ENCODE measurements at places on chromosomes 3 and 15.

DNA sequence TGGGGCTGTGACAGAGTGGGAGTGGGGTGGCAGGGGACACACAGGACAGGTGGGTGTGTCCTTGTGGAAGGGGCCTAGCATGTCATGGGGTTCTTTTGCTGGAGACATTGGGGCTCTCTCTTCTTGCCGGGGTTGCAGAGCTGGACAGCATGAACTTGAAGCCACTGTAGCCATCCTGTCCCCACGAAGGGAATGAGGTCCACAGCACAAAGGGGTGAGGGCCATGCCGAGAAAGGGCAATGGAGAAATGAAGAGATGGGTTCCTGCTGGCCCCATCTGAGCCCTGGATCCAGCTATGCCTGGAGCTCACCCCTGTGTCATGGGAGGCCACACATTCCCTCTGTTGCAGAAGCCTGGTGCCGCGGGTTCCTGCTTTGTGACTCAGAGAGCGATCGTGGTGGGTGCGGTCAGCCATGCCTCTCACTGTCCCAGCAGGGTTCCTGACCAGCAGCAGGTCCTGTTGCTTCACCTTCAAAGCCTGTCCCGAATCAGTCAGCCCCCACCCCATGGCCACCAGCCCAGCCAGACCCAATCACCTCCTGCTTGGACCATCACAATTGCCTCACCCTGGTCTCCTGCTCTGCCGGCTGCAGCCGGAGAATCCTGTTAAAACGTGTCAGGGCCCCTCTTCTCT is 50.0 kb downstream of the DNAJB8 start:
- DNase-seq = peak; percentile 64

DNA sequence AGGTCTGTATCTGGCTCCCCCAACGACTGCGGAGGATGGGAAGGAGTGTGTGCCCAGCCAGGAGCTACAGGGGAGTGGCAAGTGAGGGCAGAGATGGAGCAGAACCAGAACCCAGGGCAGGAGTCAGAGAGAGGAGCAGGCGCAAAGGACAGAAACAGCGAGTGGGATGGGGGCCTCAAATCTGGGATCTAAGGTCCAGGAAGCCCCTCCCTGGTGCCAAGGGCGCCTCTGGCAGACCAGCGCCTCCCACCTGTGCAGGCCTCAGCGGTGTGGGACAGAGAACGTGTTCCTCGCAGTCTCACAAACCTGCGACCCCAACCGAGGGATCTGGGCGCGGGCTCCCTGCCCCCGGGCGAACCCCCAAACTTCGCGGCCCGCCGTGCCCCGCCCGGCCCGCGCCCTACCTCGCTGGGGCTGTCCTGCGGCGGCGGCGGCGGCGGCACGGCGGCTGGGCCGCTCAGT is 301 bp downstream of the PCBP4 start:
- no peak for DNase-seq

DNA sequence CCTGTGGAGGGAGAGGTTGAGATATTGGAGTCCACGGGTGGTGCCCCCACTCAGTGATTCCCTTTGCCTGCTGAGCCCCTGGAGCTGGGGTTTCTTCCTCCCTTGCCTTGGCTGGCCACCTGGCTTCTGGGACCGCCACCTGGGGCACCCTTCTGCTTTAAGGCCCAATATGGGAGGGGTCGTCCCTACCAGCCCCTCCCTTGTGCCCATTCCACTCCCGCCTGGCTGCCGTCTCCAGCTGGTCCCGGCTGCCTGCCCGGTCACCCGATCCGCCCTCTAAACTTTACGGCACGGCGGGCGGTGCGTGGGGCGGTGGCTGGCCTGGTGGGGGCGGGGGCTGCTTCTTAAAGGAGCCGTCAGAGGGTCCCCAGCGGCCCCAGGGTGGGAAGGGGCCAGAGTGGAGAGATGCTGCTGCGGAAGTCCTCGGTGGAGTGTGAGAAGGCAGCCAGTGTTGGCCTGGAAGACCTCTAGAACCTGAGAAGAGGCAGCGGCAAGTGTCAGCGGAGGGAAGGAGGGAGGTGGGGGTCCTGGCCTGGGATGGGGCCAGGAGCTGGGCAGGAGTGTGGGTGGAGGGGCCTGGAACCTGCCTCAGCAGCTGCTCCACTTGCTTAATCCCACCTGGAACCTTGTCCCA is 1.6 kb upstream of the SEMA3B start:
- no peak for DNase-seq

DNA sequence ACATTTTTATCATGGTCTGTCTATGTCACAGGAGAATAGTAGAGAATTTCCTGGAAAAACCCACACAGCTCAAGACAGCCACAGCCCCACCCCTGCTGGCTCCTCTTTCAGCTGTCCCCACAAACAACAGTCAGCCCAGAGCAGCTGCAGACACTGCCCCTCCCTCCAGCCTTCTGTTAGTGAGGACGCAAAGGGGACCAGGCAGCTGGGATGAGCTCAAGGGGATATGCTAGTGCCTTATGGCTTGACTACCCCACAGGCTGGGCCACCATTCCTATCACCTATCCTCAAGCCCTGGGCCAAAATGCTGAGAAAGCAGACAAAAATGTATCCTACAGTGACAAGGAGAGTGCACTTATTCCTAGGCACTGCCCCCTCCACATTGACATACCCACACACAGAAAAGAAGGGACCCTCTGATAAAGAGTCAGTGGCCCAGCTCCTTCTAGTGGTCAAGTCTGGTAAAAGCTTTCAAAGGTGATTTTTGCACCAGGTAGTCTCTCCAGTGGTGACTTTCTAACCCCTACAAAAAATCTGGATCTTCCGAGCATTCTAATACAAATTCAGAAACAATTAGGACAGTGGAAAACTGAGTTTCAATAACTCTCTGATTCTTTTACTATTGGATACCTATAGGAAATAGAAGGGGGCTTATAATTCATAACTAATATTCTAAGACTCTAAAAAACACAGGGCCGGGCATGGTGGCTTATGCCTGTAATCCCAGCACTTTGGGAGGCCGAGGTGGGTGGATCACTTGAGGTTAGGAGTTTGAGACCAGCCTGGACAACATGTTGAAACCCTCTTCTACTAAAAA is 3.0 kb upstream of the MAP1A start:
- no peak for DNase-seq

DNA sequence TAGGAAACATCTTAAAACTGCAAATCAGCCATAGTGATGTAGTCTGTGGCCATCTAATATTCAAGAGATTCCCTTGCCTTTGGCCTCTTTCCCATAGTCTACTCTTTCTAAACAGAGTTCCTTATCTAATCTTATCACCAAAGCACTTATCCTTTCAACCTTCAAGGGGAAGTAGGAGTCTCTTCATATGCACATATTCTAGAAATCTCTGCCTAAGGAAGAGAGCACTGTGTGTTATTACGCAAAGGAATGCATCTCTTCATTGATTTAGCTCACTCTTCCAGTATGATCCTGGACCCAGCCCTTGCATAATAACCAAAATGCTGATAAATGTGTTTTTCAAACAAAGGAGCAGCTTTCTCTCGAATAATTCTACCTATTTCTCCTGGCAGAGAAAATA is 253.7 kb upstream of the TPRG1 start:
- DNase-seq = no peak

DNA sequence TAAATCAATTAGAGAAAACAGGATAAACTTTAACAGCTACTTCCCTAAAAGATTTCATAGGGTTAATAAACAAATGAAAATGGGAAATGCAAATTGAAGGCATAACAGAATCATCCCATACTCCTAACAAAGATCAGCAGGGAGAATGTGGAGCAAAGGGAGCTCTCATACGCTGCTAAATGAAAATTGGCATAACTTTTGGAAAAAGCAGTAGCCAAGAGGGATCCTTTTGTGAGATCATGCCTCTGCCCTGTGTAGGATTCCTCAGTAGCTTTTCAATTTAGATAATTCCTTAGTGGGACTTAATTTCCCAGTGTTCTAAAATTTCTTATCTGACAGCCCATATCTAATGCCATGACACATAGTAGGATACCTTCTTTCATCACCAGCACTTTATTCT is 18.2 kb downstream of the NIPA2 start:
- no peak for DNase-seq

GRCh38 chr3:95449841-95450240 is 1364.6 kb upstream of the EPHA6 start:
- no peak for DNase-seq

DNA sequence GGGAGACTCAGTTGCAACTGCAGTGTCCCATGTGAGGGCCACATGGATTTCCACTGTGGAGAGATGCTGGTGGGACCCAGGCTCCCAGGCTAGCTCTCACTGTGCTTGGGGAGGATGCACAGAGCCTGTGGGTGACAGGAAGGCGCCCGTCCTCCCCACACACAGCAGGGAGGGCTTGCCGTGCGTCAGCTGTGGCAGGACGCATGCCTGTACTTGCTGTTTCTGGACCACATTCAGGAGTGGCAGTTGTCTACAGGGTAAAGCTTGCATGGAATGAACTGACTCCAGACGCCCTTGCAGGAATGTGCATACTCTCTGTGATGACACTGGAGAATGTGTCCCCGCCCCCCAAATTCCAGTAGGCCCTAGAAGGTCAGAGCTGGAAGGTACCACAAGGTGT is 63.8 kb upstream of the SNRPA1 start:
- DNase-seq = peak; percentile 20

DNA sequence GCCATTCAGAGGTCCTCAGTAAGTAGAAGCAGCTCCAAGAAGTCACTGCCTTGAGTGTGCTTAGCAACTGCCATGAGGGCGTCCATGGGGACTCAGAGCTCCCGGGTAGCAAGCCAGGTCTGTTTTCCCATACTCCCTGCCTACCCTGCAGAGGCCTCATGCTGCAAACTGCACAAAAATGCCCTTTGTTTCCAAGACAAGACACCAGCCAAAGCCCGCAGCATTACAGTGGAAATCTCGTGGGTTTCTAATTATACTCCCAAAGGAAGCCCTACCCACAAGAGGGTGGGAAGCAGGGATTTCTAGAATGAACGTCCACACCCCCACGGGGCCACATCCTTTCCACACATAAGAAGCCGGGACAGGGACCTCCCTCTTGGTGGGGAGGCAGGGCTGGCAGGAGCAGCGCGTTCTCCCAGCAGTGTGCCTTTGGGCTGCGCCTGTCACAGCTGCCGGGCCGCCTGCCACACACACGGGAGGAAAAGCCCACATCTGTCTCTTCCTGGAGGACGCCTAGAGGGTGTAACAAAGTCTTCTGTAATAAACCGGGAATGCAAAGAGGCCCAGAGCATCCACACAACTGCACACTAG is 31.1 kb downstream of the FAM174B start:
- peak; percentile 31 for DNase-seq

DNA sequence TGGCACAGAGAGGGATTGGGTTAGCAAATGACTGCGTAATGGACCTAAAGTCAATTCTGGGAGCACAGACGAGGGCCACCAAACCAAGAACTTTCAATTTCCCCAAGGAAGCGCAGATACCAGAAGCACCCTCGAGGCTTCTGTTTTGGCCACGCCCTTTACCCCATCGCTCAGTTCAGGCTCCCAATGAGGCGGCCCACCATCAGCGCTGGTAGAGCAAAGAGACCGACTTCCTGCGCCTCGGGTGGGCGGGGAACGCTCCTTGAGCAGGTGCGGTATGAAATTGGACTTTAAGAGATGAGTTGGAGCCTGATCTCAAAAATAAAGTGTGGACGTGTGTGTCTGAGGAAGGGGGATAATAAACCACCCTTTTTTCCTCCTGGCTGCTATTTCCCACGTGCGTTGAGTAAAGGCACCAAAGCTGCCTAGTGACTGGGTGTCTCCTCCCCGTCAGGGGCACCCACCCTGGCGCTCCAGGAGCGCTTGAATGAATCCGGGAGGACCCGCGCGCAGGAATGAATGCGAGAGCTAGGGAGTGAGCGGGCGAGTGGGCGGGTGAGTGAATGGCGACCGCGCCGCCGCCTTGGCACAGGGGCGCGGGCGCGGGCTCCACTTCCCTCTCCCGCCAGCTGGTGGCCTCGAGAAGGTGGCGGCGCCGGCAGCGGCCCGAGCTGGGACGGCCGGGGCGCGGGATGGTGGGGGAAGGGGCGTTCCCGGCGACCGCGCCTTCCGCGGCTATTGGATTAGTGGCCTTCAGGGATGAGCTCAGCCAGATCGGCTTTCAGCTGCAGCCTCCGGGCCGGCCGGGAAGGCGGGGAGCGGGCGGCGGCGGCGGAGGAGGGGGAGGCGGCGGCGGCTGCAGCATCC is at the start of gene SPSB4:
Gene SPSB4 (plus strand): TSS at position 772 of the 867 bp plus-strand sequence. CDS start 14,758 bp downstream, outside the sequence.
- peak; percentile 59 for DNase-seq

DNA sequence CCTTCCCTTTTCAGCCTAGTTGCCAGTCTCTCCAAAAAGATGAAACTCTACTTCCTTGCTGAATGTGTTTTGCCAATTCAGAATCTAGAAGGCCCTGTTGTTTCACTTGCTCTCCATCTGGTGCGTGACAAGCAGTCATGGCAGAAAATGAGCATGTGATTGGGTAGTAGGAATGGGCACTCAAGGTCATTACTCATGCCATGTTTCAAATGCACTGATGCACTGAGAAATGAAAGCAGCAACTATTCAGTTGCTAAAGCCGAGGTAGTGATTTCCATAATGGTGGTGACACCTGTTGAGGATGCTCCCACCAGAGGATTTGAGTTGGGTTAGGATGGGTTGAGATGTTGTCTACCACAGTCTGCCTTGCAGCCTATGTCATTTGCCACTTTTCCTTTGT is 12.7 kb downstream of the ZBTB38 start:
- no peak for DNase-seq

- DNase-seq = no peak
Observed at GRCh38 chr3:122678506-122678905, 2.1 kb upstream of the PARP14 start.

- DNase-seq = no peak
Observed at GRCh38 chr3:141152130-141152529, 79.5 kb upstream of the PXYLP1 start.

DNA sequence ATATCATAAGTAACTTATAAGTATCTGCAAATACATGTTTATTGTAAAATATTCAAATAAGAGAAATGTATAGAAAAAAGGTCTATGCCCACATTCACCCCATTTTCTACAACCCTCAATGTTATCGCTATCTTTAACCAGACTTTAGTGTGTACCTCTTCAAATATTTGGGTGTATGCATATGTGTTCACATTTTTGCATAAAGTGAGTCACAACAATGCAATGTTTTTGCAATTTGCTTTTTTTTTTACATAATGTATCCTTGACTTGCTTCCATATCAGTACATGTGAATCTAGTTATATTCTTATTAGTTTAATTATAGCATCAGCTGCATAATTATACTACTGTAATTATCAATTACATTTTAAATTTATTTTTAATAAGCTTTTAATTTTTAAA is 117.3 kb upstream of the LYSMD4 start:
- DNase-seq = peak; percentile 1

- no peak for DNase-seq
Observed at GRCh38 chr3:49997862-49998261, 57.9 kb downstream of the RBM6 start.

- peak; percentile 13 for DNase-seq
Observed at GRCh38 chr3:16770021-16770420, 114.7 kb upstream of the PLCL2 start.

Data from fibroblast of skin of abdomen (primary cell).